ENCODE measurements at places on chromosomes 7 and 10.

DNA sequence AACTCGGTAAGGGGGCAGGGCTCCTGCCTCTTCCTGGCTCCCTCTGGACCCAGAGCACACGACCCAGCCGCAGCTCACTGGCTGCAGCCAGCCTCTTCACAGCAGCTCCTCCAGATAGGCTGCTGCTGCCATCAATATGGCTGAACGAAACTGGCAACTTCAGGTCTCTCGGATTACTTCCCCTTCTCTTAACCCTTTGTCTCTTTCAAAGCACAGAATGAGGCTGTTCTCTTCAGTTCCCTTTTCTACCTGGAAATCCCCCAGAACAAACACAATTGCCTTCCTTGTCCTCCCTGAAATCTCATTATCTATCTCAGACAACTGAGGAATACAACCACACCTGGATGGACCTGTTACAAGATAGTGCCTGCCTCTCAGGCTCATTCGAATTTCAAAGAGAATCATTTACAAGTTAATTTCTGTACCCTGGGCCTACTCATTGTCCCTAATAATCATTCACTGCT lies 193.4 kb upstream of the MBL2 start:
- no peak for DNase-seq

DNA sequence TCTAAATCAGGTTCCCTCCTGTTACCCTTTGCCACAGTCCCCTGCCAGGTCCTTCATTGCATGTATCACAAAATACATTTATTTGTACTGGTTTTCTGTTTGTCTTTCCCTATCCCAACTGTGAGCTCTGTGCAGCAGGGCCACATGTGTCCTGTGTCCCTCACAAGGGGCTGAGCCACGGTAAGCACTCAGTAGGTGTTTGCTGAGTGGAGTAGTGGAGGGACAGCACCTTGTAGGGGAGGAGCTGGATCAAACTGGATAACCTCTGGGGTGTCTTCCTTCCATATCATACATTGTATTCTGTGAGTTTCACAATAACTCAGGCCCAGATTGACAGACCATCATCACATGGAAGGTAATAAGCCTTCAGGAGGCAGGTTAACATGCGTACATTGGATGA lies 25.9 kb downstream of the PIK3CG start:
- DNase-seq = no peak

DNA sequence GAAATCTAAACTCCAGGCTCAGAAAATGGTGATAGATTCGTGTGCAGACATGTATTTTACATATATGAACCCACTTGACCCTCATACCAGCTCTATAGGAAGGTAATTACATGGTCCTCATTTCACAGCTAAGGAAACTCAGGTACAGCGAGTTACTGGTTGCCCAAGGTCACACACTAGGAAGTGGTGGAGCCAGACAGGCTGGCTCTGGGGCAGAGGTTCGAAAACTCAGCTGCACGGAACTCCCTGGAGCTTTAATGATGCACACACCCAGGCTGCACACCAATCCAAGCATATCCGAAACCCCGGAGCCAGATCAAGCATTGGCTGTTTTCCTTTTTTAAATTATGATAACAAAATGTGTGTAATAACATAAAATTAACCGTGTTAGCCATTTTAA lies 172.4 kb downstream of the COBL start:
- DNase-seq = no peak

GRCh38 chr10:75672842-75673241 lies 241.4 kb downstream of the LRMDA start:
- DNase-seq = no peak

GRCh38 chr7:114988755-114989375 lies 67.0 kb downstream of the MDFIC start:
- DNase-seq = no peak

- DNase-seq = no peak
Observed at GRCh38 chr7:37643876-37644275, 39.7 kb upstream of the GPR141 start.

- no peak for DNase-seq
Observed at GRCh38 chr7:99631295-99632109, 14.8 kb downstream of the ZSCAN25 start.

- no peak for DNase-seq
Observed at GRCh38 chr7:152543799-152544198, 108.0 kb upstream of the KMT2C start.

DNA sequence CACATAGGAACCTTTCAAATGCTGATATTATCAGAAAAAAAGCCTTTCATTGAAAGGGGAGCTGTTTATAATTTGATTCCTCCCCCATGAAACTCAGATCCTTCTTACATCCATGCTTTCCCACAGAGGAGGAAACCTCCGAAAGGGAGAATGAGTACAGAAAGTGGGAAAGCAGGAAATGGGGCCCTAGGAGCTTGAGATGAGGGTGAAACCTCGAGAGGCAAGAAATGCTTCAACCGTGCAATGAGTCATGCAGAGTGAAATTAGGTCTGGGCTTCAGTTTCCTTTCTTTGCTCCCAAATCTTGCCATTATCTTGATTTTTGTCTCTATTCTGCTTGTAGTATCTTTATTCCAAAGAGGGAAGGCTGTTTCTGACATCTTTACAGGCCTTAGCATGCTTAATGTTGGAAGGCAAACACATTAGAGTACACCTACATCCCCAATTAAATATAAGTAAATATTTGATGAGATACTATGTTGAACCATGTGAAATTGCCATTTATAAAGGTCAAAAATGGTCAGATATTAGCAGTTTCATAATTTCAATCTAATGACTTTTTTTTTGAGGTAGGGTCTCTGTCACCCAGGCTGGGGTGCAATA lies 79.1 kb downstream of the NAMPT start:
- DNase-seq = no peak

DNA sequence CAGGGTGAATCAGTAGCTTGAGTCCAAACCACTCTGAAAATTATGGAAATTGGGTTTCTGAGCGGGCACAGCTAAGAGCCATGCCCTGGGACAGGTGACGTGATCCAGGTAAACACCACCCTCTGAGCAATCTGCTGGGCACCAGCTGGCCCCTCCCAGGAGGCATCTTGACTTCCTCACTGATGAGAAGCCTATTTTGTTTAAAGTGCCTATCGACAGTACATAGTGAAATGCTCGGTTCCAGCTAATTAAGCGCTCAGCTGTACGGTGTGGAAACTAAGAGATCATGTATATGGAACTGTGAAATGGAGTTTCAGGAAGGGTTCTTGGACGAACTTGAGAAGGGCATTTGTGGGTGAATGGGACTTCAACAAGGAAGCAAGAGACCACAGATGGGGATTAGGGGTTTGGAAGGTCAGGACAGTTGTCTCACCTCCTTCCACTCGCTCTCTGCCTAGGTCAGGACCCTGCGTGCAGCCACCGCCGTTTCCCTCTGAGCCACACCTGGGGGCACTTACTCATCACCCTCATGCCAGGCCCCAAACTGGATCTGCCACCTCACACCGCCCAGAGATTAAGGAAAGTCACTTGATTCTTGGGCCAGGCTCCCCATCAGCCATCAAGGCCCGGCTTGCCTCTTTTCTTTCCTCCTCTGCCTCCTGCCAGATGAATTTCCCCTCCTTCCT lies 3.2 kb downstream of the ITPRIP start:
- no peak for DNase-seq

DNA sequence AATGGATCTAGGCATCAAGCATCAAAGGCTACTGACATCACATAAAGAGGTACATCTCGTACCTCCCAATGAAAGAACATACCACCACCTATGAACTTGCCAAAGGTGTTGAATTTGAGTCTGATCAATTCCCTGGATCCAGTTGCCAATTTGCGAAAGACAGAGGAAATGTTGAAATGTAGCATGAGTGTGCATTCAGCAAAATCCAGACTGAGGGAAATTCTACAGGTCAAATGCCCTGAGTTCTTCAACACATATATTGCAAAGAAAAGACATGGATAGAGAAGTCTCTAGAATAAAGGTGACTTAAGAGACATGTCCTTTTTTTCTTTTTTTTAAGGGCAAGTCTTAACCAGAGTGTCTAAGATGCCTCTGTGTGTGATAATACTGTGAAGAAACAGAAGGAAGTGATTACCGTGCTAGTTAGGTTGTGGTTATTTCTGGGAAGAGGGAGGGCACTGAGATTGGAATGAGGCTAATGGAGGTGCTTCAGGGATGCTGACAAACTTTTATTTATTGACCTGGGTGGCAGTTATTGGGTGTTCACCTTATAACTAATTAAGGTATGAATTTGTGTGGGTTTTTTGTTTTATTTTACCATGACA lies 128.7 kb downstream of the SAMD9 start:
- DNase-seq = no peak

GRCh38 chr10:11141571-11142091 lies 124.0 kb downstream of the CELF2 start:
- no peak for DNase-seq

DNA sequence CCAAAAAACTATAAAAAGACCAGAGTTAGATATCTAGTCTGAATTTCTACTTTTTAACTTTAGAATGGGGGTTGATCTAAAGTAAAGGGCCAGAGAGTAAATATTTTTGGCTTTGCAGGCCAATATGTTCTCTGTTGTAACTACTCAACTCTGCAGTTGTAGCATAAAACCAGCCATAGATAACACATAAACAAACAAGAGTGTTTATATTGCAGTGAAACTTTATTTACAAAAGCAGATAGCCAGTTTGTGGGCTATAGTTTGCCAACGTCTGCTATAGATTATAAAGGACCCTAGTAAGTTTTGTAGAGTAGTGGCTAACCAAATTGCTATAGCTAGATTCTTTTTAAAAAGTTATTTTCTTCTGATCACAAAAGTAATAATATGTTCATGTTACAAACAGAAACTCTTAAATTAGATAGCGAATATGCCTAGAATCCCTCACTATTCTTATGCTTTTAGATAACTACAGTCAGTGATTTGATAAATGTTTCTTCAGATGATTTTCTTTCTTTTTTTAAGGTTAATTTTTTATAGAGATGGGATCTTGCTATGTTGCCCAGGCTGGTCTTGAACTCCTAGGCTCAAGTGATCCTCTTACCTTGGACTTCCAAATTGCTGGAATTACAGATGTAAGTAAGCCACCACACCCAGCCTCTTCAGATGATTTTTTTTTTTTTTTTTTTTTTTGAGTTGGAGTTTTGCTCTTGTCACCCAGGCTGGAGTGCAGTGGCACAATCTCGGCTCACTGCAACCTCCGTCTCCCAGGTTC lies 23.6 kb upstream of the HBP1 start:
- DNase-seq = no peak

DNA sequence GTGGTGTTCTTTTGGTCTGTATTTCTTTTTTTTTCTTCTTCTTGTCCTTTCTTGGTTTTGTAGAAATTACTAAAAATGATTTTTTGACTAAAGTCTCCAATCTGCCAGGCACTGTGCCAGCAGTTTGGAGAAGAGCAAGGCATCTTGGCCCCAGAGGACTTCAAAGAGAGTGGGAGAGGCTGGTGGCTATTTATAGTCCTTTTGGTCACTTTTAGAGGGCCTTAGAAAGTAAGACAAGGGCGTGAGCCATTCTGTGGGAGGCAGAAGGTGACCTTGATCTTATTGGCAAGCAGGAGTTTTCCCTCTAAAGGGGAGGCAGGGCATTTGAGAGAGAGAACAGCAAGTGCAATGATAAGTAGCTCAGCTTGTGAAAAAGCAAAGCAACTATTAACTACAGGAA lies 211.9 kb downstream of the GALNT17 start:
- no peak for DNase-seq

DNA sequence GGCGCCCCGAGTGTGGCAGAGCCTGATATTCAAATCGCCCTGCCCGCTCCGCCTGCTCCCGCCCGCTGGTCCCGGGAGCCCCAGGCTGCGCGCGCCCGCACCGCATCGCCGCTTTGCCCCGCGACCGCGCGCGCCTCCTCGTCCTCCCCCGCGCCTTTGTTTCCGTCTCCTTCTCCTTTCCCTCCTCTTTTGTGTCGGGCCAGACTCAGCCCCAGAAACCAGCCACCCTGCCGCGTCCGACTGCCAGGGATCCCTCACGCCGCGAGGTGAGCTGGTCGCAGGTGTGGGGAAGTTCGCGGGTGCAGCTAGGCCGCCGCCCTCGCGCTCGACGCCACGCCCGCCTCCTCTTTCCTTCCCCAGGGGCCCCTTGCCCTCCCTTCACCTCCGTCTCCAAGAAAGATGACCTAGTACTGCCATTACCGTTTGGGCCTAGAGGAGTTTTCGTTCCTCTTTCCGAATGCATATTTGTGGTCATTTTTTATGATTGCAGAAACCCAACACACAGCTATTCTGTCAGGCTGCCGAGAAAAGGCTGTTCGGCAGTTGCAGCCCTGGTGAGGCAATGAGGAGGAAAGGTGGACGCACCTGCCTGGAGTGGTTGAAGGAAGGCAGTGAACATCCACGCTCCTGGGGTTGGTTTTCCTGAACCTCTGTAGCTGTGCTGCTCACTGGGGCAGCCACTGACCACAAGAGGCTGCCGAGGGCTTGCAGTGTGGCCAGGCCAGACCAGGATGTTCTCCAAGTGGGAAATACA lies 107.3 kb downstream of the SNX10 start:
- no peak for DNase-seq

GRCh38 chr7:140273417-140273816 lies 96.6 kb upstream of the KDM7A start:
- no peak for DNase-seq

GRCh38 chr7:143877098-143877497 lies 24.9 kb downstream of the TCAF1 start:
- no peak for DNase-seq

GRCh38 chr10:1185911-1186682 lies 129.9 kb downstream of the WDR37 start:
- DNase-seq = no peak

GRCh38 chr10:6138456-6138855 lies 49.6 kb downstream of the RBM17 start:
- no peak for DNase-seq

- no peak for DNase-seq
Observed at GRCh38 chr7:157542068-157543021, 205.5 kb downstream of the DNAJB6 start.

- no peak for DNase-seq
Observed at GRCh38 chr7:94656925-94657731, 1.2 kb upstream of the SGCE start.

DNA sequence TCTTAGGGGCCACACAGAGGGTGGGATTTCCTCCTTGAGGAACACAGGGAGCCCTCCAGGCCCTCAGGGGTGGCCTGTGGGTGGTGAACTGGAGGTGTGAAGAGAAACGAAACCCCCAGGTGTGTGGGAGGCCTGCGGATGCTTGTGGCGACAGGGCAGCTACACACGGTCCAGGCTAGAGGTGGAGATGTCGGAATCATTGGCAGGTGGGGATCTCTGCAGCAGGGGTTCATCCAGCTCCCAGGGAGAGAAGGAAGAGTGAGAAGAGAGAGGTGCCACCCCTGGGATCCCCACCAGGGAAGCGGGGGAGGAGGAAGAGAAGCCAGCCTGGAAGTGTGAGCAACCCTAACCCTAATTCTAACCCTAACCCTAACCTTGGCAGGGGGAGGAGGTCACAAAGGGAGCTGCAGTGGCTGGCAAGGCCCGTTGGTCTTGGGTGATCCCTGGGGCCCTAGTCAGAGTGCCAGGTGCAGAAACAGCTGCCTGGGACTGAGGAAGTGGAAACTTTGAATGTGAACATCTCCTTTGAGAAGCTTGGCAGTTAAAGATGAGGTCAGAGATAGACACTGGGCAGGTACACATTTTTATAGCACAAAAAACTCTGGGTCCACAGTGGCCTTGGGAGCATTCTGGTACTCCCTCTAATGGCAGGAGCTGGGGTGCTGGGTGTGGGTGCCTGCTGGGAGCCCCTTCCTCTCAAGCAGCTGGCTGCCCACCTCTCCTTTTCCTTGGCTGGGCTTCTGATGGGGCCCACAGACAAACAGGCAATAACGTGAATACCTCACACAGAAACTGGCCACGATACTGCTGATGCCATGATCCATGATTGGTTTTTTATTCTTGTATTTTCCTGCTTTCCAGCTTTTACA lies 6.8 kb upstream of the AEBP1 start:
- DNase-seq = no peak
